ENCODE measurements at places on chromosomes 2 and 18.

GRCh38 chr2:60629305-60629662, 75.8 kb upstream of the BCL11A start:
- no peak for DNase-seq

DNA sequence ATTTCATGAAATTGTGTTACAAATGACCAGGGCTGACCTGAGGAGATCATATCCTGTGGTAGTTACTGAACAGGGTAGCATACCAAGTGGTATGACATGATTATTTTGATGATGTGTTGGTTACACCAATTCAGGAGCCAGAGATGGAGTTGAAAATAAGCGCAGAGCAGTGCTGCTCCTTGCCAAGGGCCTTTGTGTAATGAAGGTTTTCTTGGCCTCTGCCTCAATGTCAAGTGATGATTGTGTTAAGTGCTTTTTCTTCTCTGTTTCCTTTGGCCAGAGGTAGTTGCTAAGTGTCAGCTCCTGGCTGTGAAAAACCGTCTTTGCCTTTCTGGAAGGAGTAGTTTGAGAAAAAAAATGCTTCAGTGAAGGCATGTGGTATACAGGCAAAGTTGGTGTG, 131.2 kb downstream of the CERS6 start:
- no peak for DNase-seq

DNA sequence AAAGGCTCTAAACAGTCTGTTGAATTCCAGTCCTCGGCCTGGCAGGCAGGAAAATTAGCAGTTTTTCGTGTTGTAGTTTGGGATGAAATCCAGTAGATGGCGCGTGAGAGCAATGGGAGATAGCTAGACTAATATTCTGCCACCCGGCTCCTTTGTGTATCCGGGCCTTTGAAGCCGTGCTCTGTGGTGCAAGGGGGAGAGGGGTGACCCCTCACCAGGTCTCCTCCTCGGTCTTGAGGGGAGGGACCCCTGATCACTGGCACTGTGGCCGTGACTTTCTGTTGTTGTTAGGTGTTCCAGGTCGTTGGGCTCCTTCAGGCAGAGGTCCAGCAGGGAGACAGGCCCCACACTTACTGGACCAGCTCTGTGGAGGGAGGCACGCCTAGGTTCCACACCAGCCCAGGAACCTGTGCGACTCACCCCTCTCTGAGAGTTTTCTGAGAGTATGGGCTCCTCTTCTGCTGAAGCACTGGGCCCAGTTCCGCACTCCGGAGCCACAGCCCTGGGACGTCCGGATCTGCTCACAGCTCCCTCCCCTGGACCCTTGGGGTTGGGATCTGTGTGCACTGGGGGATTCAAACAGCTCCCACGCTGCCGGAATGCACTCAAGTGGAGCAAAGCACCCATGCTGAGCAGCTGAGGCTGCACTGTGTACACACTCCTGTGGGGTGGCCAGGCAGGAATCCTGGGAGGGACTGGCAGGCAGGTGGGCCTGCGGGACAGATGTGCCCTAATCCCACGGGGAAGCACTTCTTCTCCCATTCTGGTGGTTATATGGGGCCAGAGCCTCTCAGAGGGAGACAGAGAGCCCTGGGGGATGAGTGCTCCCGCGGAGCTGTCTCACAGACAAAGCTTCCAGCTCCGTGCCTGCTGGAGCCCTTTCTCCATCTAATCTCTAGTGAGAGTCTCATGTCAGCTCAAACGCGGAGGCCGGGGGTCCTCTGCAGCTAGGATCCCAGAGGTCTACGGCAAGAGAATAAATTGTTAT, 8.8 kb downstream of the GKN2 start:
- DNase-seq = peak; percentile 76

- DNase-seq = no peak
Measured at GRCh38 chr18:31199190-31199769, 36.6 kb upstream of the DSC1 start.

DNA sequence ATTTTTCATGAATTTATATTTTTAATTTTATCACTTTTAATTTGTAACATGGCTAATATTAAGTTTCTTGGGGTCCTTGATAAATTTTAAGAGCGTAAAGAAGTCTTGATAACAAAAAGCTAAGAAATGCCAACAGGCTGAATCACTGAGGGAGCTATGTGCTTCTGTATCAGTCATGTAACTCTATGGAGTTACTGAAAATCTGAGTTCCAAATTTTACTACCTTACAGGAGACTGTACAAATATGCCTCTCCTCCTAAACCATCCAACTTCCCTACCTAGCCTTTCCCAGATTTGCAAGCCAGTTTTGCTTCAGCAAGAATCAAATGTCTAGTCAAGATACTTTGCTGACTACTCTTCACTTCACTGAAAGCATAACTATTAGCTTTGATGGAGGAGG, 35.7 kb downstream of the FEZ2 start:
- DNase-seq = no peak

- no peak for DNase-seq
Measured at GRCh38 chr2:196649202-196649601, 9.7 kb downstream of the CCDC150 start.

DNA sequence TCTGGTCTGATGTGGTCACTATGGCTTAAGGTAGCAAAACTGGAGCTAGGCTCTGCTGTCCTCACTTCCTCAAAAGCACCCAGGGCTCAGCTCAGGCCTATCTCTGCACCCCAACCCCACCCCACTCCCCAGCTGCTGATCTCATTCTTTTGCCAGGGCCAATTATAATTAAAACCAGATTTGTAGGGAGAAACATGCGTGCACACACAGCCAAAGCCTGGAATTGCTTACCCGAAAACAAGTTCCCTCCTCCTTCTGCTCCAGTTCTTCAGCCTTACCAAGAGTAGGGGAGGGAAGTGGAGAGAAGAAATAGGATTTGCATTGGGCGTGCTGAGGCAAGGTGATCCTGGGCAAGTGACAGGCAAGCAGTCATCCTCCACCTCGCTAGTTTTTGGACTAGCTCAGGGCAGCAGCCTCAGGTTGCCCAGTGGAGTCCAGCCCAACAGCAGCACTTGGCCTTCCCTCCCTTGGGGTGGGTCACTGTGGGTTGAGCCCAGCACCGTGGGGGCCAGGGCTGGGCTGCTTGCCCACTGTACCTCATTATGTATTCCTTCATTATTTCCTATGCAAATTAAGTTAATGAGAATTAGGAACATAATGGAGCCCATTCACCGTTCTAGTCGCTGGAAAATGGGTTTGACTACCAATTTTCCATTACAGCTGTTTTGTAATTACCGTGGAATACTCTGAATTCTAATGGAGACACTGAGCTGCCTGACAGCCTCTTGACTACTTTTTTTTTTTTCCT, 199.1 kb upstream of the CELF4 start:
- DNase-seq = no peak

GRCh38 chr2:98134172-98135005, 47.4 kb downstream of the VWA3B start:
- peak; percentile 31 for DNase-seq

GRCh38 chr2:38654528-38655381, 11.2 kb upstream of the GALM start:
- no peak for DNase-seq

DNA sequence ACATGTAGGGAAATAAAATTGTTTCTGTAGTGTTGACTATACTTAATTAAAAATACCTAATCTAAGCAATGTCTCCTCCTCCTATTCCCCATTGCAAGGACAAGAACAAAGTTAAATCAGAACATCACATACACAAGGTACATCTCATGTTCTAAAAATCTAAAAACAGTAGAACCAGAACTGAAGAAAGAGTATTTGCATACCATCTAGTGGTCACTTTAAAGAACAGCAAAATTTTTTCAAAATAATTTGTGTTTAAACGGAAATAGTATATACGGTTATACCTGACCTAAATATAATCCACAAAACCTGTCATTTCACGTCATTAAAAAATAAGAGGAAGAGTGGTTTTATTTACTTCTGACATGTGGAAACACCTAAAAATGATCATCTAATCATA, 294.3 kb upstream of the KCNH7 start:
- no peak for DNase-seq

DNA sequence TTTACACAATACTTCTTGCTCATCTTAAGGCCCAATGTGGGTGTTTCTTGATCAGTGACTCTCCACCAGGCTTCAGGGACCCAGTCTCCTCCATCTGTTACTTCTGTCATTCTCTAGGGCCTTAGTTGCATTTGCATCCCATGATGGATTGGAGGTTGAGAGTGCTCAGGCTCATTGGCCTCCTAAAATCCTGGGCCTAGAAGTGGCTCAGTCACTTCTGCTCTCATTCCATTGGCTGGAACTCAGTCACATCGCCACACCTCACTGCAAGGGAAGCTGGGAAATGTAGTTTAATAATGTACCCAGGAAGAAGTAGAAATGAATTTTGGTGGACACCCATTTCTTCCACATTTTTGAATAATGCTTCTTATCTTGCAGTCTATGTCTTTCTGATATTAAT, 223.5 kb downstream of the HRH4 start:
- no peak for DNase-seq

DNA sequence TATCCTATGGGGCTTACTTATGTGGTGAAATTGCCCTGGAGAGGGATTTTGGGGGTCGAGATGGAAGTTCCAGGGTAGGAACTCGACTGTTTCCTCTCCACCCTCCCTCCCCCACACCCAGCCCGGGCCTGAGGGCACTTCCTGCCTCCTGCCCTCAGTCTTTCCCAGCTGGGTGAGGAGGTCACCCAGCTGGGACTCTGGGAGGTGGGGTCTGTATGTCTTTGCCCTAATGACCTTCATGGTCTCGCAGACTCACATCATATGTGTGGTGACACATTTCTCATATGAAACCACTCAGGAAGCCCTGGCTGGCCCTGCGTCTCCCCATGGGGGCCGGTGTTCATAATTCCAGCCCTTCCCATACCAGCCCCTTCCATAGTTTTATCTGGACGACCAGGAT, 12.4 kb downstream of the ATOH8 start:
- no peak for DNase-seq

- DNase-seq = no peak
Measured at GRCh38 chr2:173064151-173064805, 11.4 kb upstream of the MAP3K20 start.

DNA sequence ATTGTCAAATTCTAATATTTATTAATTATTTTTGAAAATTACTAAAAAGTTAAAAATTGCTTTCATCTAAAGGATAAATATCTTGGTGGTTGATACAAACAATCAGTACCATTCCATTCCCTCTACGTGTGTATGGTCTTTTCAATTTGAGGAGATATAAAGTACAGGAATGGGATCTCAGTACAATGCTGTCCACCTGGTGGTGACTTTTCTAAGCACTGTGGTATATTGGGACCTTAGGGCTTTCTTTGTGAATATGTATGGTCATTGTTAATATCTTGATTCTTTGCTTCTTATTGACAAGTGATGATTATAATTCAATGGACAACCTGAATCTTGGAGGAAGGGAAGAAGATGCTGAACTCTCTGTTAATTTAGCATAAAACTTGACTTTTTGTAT, 83.1 kb downstream of the NBEAL1 start:
- no peak for DNase-seq

DNA sequence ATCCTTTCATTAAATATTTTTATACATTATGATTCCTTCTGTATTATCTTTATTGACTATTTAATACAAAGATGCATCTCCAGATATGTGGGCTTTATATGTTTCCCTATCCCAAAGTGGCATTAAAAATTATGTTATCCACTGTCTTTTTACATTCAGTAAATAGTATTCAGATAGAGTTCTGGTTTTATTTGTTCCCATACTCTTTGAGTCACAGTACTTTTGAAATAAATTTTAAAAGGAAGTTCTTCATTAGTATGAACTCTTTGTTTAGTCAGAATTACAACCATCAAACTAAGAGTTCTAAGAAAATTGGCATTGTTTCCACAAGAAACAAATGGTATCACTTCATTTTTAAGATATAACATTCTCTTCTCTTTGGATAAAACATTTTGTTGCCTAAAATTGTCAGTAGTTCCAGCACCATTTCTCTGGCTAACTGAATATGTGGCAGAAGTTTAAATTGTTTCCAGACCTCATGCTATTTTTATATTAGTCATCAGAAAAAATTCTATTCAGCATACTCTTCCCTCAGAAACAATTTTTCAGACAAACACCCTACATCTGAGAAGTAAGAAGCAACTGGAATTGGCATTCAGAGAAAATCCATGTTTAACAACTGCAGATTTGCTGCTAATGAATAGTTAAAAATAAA, 88.5 kb upstream of the COL5A2 start:
- DNase-seq = no peak

GRCh38 chr2:50602636-50603327, 429.1 kb downstream of the NRXN1 start:
- DNase-seq = no peak

GRCh38 chr2:199659207-199659606, 191.8 kb downstream of the FTCDNL1 start:
- peak; percentile 48 for DNase-seq

DNA sequence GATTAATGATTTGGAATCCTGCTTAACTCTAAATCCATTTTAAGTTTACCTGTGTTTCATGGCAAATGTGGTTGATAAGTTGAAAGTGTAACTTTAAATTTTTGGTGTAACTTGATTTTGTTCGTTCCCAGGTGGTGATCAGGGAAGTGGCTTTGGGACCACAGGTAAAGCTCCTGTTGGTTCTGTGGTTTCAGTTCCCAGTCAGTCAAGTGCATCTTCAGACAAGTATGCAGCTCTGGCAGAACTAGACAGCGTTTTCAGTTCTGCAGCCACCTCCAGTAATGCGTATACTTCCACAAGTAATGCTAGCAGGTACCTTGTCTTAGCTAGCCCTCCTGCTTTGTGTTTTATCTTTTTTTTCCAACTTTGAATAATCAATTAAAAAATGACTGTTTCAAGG, 62.8 kb downstream of the AGFG1 start:
- no peak for DNase-seq

DNA sequence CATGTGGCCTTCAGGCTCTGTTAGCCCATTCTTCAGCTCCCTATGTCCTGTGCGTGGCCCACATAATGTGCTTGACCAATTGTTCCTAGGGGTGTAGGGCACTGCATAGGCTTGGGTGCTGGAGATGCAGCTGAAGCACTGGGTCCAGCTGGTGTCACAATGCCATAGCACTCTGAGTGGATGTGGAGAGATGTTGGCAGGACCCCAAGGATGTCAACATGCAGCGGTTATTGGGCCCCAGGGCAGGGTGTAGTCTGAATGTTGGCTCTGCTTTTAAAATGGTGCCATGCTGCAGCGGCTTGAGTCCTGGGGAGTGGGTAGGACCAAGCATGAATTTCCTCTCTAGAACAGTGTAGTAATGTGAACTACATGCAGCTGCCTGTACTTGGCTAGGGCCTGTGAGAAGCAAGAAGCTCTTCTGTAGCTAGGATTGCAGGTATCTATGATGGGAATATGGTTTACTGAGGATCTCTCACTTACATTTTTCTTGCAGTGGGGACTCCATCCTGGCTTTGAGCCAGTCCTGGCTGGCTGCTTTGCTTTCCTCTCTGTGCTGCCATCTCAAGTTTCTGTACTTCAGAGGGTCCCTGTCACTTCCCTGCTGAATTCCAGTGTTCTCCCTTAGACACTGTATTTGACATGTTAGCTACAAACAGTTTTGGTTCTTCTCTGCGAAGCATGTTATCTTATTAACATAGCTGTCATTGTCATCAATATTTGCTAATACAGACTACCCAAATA, 148.4 kb downstream of the CSRNP3 start:
- DNase-seq = no peak

DNA sequence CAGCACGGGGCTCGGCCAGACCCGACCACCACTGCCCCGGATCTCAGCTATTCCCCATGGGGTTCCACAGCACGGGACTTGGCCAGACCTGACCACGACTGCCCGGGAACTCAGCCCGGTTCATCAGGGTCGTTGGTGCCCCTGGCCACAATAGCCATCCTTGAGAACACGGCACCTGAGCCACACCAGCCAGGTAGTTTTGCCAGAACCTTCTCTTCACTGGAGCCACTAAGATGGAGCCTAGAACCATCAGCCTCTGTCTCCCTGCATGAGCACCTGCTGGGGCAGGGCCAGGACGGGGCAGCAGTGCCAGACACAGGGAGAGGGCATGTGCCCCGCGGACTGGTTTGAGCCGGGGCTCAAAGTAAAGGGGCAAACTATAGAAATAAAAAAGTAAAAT, 11.4 kb upstream of the KCNG2 start:
- DNase-seq = no peak
